Activated CD4-positive, CD25-positive, alpha-beta regulatory T cell treated with anti-CD3 and anti-CD28 coated beads, Interleukin-2, amount 50 U/mL, for 72 hours (primary cell): ENCODE measurements at places on chromosomes 1 and 21.

- no peak for DNase-seq
Measured at GRCh38 chr1:21022279-21023040, 154.2 kb downstream of the EIF4G3 start.

GRCh38 chr21:43357715-43358430 lies 69.1 kb downstream of the SIK1 start:
- DNase-seq: no peak

DNA sequence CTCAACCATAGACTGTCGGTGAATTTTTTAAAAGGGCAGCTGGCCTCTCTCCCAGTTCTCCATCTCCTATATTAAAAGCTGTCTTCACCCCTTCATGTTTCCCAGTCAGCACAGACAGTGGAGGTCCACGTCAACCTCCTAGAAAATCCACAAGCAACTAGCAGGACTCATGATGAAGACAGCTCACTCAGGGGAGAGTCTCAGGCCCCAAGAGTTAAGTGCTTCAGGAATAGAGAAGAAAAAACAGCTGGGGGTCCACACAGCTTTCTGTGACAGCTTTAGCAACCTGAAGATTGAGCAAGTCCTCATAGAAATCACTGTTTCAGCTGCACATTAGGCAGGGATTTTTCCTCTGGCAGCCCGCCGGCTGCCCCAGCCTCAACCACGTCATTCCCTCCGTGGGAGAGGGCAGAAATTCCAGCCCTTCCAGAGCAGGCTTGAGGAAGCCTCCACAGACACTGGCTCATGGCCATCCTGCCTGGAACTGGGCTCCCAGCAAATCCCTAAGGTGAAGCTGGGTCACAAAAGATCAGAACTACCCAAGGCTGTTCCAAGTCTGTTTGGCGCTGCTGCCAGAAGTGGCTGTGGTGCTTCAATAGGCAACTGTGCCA lies 15.2 kb downstream of the GPR161 start:
- DNase-seq: no peak

DNA sequence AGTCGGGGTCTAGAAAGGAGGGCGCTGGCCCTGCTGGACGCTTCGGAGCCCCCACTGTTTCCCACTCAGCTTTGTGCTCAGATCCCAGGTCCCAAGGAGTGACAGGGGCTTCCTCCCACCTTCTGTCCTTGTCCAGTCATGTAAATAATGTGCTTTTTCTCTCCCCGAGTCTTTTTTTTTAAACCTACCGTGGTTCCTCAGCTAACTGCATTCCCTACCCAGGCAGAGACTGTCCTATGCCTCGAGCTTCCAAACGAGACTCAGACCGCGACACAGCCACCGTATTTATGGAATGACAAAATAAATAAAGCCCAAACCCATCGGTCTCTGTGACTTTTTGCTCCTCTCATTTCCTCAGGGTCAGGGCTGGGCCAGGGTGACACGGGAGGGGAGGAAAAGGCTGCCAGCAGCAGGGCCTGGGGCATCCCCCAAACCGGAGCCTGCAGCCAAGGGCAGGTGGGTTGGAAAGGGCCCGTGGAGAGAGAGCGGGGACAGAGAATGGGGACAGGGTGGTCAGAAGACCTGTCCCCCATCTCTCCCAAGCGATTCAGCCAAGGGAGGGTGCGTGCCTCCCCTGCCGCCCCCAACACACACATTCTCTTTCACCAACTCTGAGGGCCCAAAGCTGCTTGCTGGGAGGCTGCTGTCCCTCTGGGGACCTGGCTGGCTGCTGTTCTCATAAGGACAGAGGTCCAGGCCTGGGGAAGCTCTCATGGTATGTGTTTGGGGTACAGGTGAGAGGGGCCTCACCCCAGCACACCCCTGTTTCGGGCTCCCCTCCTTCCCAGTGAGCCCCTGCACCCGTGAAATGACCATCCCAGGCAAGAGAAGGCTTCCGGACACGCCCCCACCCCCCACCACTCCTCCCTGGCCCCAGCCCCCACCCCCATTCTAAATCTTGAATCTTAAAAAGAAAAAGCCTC lies 55.4 kb downstream of the KCNAB2 start:
- DNase-seq: no peak

DNA sequence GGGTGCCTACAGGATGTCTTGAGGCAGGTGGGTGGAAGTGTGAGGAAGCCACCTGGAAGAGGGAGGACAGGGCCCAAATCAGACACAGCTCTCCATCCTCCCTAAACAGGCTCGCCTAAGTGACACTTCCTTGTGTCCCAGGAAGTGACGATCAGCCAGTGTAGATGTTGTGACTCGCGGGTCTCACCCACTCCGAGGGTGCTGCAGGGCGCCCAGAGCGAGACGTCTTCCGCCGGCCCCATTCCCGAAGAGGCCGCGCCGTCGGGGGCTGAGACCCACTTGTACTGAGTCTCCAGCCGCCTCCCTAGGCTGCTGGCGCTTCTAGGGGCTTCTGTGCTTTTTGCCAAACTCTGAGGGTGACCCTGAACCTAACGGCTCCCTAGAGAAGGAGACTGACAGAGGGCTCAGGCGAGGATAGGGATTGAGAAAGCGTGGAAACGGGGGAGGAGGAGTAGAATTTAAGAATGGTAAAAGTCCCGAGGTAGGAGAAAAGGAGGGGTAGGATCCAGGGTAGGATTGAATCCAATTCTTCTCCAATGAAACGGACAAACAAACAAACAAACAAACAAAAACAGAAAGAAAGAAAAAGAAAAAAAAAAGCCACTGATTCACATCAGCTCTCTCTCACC lies 543 bp upstream of the MARK1 start:
- DNase-seq: no peak
